Left lung (tissue), 14 donors: ENCODE measurements at places on chromosomes 7 and 10. TPM values are rescaled to one million over a fixed set of nuclear protein-coding genes. Genes with fewer than 3 reads are reported as not detected.

DNA sequence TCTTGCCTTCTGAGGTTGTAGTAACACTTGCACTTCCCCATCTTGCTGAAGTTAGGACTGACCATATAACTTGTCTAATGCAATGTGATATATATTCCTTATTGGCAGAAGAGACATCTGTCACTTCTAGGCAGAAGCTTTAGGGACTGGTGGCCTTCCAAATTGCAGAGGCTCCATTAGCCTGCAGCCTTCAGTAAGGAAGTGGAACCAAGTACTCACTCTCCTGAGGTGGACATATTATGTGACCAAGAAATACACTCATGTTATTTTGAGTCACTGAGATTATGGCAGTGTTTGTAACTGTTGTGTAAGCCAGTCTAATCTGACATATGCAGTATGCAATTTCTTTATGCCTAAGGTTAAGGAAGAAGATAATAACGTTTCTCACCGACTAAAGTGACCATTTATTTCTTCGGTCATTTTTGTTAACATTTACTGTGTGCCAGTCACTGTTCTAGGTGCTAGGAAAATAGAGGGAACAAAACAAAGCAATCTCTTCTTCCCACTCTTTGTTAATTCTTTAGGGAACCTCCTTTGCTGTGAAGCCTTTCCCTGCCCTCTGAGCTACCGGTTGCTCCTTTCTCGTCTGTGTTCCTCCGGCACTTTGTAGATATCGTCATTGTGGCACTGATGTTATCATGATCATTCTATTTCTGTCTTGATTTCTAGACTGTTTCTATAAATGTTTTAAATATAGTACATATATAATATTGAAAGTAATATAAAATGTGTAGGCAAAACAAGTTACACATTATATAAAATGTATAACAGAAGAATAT lies 52.9 kb upstream of the HBP1 start:
- DNase-seq = no peak

Gene ARHGEF35
- 13.7 TPM for polyA plus RNA-seq

DNA sequence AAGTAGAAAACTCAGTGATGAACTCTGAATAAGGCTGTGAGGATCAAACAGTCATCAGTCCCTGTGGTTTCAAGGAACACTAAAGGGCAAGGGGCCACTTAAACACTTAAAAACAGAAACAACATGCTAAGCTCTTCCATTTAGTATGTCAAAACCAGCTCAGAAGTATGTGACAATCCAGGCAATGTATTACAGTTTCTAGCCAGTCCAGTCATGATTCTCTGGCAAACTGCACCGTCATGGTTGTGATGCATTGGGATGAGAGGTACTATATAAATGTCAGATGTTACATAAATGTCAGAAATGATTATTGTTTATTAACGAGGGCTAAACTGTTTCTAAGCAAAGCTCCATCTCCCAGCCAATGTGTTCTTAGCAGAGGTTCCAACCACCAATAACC lies 4.7 kb upstream of the CREB5 start:
- DNase-seq = peak; percentile 19

GRCh38 chr7:49520951-49521350 lies 252.5 kb upstream of the VWC2 start:
- DNase-seq = no peak

GRCh38 chr10:130108934-130109604 lies 1.6 kb downstream of the C10orf143 start:
- DNase-seq = no peak

DNA sequence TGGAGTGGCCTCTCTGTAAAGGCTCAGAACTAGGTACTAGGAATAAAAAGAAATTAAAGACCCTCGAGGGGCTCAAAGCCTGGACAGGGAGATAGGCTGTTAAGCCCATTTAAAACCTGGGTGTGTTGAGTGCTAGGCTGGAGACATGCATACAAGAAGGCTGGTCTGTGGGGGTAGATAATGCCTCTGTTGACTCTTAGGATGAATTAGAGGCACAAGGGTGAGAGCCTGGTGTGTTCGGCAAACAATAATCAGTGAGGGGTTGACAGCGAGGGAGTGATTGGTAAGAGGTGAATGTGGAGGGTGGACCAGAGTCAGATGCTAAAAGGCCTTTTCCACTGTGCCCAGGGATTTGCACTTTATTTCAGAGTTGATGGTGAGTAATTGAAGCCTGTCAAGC lies 12.7 kb downstream of the GSTO2 start:
- DNase-seq = no peak

Gene BTRC
- 24.9 TPM for polyA plus RNA-seq

Gene WEE2
- 0.56 TPM for polyA plus RNA-seq

- DNase-seq = no peak
Measured at GRCh38 chr7:5500056-5500776, 76.6 kb upstream of the TNRC18 start.

Gene SFRP5
- polyA plus RNA-seq = 9.1 TPM

GRCh38 chr7:151851145-151851751 lies 25.7 kb downstream of the PRKAG2 start:
- DNase-seq = peak; percentile 76

Gene TWIST1
- polyA plus RNA-seq = 0.20 TPM

Gene NME8
- not detected for polyA plus RNA-seq

DNA sequence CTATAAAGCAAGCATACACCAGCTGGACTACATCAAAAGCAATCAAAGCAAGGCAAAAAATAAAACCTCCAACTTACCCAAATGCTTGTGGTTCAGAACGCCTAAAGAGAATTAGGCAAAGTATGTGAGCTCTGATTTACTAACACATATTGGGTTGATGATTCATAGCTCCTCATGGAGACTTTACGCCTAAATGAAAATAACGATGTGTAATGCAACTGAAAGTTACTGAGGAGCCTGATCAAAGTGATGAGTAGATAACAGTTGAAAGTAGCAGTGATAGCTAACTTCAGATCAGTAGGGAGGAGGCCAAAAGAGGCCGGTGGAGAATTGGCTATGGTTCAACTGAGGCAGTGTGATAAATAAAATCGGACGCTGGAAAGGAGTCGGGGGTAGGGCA lies 85.0 kb downstream of the MPP7 start:
- no peak for DNase-seq

Gene H2BK1
- polyA plus RNA-seq = not detected

- DNase-seq = no peak
Measured at GRCh38 chr7:44634187-44634838, 27.9 kb downstream of the OGDH start.

DNA sequence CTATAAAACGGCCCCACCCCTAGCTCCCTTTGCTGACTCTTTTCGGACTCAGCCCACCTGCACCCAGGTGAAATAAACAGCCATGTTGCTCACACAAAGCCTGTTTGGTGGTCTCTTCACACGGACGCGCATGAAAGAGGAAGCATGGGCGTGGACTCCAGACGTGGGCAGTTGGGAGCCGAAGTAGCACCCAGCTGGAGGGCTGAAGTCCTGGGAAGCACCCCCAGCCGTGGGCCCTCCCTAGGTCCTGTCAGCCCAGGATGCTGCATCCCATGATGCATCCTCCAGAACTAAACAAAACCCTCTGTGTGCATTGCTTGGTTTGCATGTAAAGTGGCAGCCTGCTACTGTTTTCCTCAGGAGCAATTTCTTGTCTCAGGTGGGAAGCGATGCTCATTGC lies 62.1 kb upstream of the CFAP46 start:
- no peak for DNase-seq

Gene AGFG2
- 21.2 TPM for polyA plus RNA-seq

Gene GNGT1
- polyA plus RNA-seq = not detected

Gene MPP7
- polyA plus RNA-seq = 14.2 TPM

GRCh38 chr10:80462981-80463741 lies 9.1 kb downstream of the TSPAN14 start:
- no peak for DNase-seq

Gene LBX1
- polyA plus RNA-seq = 0.34 TPM

GRCh38 chr7:124033807-124034753 lies 1.2 kb upstream of the TMEM229A start:
- no peak for DNase-seq

GRCh38 chr10:115649217-115649616 lies 556.1 kb downstream of the ATRNL1 start:
- DNase-seq = no peak

Gene PPP1R9A
- 21.6 TPM for polyA plus RNA-seq

- peak; percentile 57 for DNase-seq
Measured at GRCh38 chr7:137343281-137343841, at the start of gene PTN. PTN (minus strand) TSS chr7:137343733; CDS start chr7:137254973, 88,760 bp downstream.

Gene OR2A5
- 0.13 TPM for polyA plus RNA-seq

DNA sequence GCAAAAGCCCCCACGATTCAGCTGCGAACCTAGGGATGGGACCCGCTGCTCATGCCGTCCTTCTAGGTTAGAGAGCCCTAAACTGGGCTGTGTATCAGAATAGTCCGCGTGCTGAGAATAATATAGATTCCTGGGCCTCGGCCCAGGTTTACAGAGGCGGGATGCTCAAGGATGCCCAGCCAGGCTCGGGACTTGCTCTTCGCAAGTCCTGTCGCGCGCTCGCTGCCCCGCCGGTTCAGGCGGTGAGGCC lies 266 bp upstream of the STMP1 start:
- DNase-seq = no peak

Gene ICA1
- polyA plus RNA-seq = 40.4 TPM

Gene HSPA12A
- polyA plus RNA-seq = 13.4 TPM

DNA sequence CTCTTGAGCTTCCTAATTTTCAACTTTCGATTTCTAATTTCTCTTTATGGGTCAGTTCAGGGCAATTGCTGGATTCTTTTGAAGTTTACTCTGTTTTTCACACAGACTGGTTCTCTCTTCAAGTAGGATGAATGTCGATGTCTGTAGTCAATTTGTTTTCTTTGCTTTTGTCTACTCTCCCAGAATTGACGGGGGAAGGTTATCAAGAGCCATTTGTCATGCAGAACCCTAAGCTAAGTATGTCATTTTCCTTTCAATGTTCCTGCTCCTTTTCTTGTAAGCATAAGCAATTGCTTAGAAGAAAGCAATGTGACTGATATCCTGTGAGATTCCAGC lies 53.7 kb downstream of the SLC39A12 start:
- no peak for DNase-seq

- DNase-seq = peak; percentile 80
Measured at GRCh38 chr10:87053111-87053510, 33.0 kb downstream of the FAM25A start.

DNA sequence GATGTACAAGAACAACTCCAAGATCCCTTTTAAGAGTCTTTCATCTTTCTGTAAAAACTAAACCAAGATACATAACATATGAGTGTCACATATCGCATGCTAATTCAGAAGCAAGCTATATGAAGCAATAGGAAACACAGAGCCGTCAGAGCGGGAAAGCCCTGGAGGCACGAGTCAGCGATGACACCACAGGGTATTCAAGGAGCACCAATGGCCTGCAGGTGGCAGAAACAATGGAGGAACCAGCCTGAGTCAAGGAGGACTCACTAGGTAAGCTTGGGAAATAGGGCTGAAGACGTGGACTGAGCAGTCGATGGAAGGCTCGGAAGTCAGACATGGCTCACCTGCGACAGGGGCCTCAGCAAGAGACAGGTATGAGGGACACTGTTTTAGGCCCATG lies 214.4 kb downstream of the FAM107B start:
- no peak for DNase-seq

DNA sequence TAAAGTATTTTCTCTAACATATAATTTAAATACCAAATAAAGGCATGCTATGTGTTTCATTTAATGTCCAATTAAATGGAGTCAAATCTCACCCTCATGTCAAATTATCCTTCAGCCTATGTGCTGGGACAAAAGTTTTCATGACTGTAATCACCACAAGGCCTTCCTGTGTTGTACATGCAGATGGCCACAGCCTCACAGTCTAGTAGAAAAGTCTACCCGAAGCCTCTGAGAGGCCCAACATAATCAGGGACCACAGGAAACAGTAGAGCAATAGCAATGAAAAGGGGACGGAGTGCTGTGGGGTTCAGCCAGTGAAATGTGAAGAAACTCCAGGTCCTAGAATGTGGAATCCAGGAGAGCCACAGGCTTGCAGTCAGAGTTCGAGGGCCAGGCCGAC lies 140.2 kb upstream of the KLF6 start:
- DNase-seq = no peak

- no peak for DNase-seq
Measured at GRCh38 chr7:100189061-100189460, 11.3 kb downstream of the STAG3 start.

DNA sequence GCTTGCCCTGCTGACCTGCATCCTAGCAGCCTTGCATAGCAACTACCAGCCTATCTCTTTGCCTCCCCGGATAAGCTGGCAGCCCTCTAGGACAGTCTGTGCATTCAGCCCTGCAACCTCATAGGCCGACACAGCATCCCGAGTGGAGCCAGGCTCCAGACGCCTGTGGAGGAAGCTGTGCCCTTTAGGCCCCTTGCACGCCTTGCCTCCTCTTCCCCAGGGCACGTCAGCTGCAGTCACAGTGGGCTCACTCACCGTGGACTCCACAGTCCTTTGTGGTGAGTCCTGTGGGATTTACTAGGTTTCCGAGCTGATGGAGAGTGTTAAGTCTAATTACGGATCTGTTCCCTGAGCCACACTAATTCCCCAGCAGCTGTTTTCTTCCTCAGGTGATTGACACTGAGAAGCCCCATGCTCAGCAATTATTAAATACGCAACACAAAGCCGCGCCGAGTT lies 540.0 kb downstream of the TCERG1L start:
- no peak for DNase-seq

Gene STN1
- polyA plus RNA-seq = 30.0 TPM

GRCh38 chr7:76108540-76109233 lies 60.8 kb downstream of the MDH2 start:
- no peak for DNase-seq

DNA sequence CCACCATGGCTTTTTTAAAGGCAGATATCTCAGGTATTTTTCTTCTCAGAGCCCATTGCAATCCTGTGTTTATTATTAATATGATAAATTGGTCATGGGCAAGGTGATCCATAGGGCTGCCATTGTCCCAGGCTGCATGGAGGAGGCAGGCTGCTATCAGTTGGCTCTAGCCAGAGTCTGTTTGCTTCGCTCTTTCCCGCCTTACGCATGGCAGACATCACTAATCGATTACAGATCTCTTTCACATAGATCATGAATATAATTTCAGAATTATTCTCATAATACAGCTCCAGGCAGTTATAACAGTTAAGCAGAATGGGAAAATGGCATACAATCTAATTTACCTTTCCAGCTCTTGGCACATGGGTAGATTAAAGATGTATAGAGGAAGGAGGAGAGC lies 30.4 kb upstream of the HABP2 start:
- no peak for DNase-seq

- peak; percentile 1 for DNase-seq
Measured at GRCh38 chr7:158048569-158048968, 539.1 kb downstream of the PTPRN2 start.

DNA sequence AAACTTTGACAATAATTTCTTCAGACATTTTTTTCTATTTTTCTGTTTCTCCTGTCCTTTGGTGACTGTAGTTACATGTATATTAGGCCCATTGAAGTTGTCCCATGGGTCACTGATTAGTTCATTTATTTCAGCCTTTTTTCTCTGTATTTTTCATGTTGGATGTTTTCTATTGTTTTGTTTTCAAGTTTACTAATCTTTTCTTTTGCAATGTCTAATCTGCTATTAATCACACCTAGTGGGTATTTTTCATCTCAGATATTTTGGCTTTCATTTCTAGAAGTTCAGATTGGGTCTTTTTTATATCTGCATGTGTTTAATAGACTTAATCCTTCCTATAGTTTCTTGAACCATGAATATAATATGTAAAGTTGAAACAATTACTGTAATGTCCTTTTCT lies 84.7 kb downstream of the PALS2 start:
- DNase-seq = no peak

- no peak for DNase-seq
Measured at GRCh38 chr10:130741901-130742855, 569.3 kb downstream of the TCERG1L start.

GRCh38 chr7:155663937-155664336 lies 19.5 kb downstream of the RBM33 start:
- DNase-seq = no peak

Gene NPC1L1
- 0.34 TPM for polyA plus RNA-seq
